ENCODE measurements at places on chromosomes 5 and 9.

- no peak for DNase-seq
These were observed 134.8 kb downstream of the TMEM174 start for GRCh38 chr5:73307645-73308355.

GRCh38 chr5:119370486-119370885, 14.7 kb downstream of the TNFAIP8 start:
- no peak for DNase-seq

DNA sequence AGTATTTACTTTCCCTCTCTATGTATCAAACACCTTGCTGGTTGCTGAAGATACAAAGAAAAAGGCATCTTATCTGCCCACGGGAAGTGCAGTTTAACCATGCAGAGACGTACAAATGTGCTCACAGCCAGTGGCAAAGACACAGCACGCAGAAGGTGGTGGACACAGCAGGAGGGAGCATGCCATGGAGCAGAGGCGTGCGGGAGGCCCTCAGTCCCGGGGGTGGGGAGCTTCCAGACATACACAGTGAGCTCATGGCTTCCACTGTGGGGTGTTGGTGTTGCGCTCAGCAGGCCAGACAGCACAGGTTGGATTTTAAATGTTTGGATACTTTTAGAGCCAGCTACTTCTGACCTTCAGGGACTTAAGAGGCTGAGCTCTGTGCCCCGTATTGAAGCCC, 8.8 kb upstream of the BARX1 start:
- DNase-seq = no peak

GRCh38 chr5:636951-637350, 24.8 kb downstream of the CEP72 start:
- DNase-seq = no peak

DNA sequence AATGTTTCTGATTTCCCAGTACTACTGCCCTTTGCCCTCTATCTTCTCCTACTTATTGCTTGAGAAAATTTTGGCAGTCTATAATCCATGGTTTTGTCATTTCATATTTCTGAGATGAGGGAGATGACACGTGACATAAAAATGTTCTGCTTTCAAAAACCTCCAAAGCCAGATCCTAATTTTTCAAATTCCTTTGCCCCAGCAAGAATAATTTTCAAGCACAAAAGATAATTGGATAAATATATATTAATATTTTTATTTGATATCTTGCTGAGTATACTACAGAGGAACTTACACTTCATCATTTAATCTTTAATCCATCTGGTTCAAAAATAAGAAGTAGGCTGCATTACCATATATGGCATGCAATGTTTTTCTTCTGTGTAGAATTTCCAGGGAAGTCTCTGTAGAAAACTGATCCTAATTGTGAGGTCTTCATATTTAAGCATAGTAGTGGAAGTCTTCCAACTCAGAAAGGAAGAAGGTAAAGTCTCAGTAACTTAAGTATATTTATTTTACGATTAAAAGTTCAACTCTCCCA, 1738.8 kb downstream of the EFNA5 start:
- DNase-seq = no peak

DNA sequence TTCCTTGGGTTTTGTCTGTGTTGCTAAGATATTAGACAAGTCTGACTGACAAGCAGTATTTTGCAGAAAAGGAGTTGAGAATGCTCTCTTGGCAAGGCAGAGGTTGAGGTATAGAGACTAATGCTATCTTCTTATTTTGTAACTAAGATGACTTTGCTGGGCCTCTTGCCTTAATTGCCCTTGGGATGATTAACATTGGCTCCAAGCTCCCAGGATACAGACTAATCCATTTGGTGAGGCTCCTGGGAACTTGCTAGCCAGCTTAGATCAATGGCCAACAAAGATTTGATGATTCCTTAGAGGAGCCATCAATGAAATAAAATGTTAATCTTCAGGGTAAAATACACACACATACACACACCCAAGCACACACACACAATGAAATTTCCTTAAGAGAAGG, 28.7 kb upstream of the AP3B1 start:
- DNase-seq = no peak

DNA sequence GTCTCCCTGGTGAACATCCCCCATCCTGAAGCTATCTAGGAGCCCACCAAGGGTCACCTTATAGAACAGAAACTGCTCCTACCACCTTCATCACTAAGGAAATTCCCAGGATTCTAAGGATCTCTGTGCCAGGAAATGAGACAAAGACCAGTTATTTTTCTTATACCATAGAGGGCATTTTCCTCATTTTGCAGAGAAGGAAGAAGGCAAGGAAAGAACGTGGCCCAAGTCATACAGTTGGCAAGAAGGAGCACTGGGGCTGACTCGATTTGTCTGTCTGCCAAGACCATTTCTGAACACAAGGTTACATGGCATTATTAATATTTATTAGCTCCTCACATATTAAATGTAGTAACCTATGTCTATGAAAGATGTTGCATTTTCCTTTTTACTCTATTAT, 49.6 kb upstream of the TNFSF15 start:
- DNase-seq = no peak

- DNase-seq = no peak
These were observed 229.3 kb downstream of the PCSK1 start for GRCh38 chr5:96203761-96204160.

DNA sequence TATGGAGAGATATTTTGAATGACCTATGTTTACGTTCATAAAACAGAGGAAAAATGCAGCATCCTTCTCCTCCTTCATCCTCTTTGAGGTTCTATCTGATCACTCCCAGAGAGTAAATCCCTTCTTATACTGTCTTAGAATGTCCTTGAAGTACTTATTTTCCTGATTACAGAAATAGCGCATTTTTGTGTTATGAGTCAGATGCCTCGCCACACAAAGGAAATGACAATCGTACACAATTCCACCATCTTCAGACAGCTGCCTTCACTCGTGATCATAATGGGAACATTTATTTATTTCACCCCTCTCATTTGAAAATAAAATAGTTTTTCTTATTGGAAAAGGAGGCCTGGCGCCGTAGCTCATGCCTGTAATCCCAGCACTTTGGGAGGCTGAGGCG, 2.4 kb upstream of the GLT6D1 start:
- no peak for DNase-seq

GRCh38 chr5:79561525-79561893, 47.6 kb upstream of the HOMER1 start:
- no peak for DNase-seq

DNA sequence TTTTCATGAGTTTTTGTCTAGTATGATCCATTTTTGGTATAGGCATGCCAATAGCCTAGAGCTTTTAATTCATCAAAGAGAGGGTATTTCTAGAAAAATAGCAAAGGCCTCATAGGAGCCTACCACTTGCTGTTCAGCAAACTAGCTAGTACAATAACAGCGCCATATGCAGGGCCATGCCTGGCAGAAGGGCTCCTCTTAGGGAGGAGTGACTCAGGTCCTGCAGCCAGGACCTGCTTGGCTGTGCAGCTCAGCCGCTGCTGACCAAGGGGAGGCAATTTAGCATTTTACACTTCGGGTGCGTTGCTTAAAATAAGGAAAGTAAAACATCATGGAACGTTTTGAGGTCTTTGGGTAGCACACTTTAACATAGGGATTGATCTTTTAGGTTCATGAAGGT, 100.6 kb downstream of the TRIO start:
- DNase-seq = no peak

DNA sequence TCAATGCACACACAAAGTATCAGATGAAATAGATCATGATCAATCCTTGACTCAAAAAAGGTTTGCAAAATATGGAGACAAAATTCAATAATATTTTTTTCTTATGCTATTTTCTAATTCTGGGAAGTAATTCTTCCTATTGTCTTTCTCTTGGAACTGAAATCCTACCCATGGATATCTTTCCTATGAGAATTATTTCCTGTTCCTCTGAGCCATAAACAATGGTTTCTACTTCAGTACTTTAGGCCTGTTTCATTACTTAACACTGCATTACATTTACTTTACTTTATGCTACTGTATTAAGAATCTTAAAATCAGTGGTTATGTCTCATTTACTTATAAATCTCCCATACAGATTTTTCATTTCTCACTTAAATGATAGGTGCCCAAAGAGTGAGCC, 1025.4 kb upstream of the ACO1 start:
- DNase-seq = no peak

- DNase-seq = no peak
These were observed 18.2 kb upstream of the STK32A start for GRCh38 chr5:147216552-147217154.

DNA sequence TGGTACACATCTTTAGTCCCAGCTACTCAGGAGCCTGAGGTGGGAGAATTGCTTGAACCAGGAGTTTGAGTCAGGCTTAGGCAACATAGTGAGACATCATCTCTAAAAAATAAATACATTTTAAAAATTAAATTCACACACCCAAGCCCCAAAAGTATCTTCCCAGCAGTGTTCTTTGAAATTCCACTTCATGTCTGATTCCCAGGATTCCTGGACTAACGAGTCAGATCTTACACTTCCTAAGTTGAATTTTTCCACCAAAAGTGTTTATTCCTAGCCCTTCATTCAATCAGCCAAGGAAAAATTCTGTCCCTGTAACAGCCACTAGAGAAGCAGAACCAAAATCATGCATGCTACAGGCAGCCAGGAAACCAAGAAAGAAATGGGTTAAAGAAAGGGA, 970.9 kb downstream of the EFNA5 start:
- no peak for DNase-seq

DNA sequence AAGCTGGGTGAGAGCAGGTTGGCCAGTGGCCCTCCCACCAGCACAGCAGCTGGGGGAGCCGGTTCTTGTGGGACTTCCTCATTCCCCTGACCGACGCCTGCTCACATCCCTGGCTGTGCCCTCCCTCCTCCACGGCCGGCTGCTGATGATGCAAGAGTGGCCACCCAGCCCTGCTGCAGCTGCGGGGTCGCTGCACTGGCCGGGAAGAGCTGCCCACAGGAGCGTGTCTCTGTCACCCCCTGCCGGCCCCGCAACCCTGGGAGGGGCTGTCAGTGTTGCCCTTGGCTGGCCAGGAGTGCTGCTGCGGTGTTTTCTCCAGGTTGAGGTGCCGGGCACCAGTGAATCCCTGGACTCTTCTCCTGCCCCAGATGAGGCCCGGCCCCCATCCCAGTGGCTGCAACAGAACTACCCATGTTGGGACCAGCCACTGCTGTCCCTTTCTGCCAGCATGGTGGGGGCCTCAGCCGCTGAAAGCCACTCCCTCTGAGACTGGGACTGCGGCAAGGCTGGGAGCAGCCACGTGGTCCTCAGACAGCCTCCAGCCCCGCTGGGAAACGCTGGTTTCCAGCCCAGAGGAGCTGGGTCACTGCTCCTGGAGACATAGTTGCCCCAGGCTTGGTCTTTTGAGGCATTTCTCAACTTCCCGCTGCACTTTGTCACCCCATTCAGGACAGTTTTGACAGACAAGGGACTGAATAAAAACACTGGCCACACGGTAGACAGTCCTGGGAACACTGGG, 739 bp downstream of the CARD9 start:
- DNase-seq = no peak

DNA sequence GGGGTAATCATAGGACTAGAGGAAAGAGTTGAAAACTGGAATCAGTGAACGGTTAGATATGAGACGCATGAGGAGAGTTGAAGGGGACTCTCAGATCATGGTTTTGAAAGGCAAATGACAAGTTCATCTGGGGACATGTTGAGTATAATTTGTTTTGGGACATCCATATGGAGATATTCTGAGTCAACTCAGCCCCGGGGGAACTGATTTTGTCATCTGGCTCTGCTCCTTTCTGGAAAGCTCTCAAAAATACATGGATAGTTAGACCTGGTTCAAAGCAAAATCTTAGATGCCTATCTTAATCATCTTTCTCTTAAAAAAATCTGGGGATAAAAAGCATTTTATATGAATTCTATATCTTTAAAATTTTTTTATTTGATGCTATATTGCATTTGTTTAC, 161.2 kb downstream of the SNX18 start:
- DNase-seq = no peak

GRCh38 chr9:36136894-36137391, 410 bp downstream of the GLIPR2 start:
- no peak for DNase-seq

DNA sequence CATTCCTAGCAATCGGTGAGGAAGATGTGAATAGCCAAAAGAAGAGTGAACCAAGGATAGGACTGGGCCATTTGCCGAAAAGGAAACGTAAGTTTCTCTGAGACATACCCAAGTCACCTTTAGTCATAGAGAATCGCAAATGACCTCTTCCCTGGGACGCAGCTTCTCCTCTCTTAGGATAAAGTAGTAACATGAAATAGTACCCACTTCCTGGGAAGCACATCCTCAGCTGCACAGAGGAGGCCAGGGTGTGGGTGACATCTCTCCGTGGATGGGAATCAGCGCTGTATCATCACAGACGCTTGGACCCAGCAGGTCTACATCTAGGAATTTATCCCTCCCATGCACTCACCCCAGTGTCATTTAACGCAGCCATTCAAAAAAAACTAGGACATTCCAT, 120.9 kb upstream of the PHYKPL start:
- DNase-seq = no peak

DNA sequence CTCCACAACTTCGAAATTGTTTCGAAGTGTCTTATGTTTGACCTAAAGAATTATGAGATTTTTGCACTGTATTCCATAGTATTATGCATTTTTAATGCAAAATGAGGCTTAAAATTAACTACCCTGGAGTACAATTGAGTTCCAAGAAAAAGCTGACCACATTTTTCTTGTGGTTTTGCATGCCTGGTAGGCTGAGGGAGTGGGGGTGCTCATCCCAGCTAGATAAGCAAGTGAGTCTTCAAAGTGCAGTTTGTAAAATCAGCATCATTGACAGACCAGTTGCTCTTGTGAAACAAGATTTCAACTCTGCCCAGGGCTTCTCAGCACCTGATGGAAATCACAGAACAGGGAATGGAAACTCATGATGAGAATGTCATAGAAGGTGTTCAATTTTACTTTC, 17.0 kb upstream of the NDUFS4 start:
- DNase-seq = no peak

- no peak for DNase-seq
These were observed 455.1 kb upstream of the TLE4 start for GRCh38 chr9:79116709-79117108.

DNA sequence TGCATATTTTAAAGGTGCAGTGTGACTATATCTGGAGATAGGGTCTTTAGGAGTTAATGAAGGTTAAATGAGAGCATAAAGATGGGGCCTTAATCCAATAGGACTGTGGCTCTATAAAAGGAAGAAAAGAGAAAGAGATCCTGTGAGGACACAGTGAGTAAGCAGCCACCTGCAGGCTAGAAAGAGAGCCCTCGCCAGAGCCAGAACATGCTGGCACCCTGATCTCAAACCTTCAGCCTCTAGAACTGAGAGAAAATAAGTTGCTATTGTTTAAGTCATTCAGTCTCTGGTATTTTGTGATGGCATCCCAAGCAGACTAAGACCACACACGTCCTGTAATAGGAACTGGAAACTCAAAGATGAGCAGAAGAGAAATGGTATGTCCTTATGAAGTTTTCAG, 41.0 kb downstream of the RNF180 start:
- no peak for DNase-seq

GRCh38 chr9:7239708-7240107, 481.9 kb downstream of the KDM4C start:
- no peak for DNase-seq
